ENCODE measurements at places on chromosomes 3 and 15. TPM values are rescaled to one million over a fixed set of nuclear protein-coding genes. Genes with fewer than 3 reads are reported as not detected.

HTR3E gene
- total RNA-seq, result not detected

EPB42 gene
- total RNA-seq, result not detected

MAP1A gene
- 0.68 TPM for total RNA-seq

NMNAT3 gene
- total RNA-seq, result 5.5 TPM

GRCh38 chr15:74442063-74442462 is 8.3 kb upstream of the SEMA7A start:
- no peak for DNase-seq

DNA sequence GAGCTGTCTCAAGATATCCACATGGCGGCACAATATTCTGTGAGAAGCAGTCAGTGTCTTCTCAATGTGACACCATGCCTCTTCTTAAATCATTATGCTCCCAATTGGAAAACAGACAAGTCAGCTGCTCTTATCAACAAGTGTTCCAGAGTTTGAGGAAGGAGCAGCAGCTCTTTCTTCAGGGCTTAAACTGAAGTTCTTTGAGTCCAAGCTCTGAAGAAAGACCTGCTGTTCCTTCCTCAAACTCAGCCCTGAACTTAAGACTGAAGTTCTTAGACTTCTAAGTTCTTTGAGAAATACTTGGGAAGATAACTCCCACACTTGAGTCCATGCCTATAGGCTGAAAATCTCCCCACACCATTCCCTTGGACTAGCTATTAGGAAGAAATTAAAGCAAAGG is 43.4 kb downstream of the NPTN start:
- DNase-seq, result no peak

DNA sequence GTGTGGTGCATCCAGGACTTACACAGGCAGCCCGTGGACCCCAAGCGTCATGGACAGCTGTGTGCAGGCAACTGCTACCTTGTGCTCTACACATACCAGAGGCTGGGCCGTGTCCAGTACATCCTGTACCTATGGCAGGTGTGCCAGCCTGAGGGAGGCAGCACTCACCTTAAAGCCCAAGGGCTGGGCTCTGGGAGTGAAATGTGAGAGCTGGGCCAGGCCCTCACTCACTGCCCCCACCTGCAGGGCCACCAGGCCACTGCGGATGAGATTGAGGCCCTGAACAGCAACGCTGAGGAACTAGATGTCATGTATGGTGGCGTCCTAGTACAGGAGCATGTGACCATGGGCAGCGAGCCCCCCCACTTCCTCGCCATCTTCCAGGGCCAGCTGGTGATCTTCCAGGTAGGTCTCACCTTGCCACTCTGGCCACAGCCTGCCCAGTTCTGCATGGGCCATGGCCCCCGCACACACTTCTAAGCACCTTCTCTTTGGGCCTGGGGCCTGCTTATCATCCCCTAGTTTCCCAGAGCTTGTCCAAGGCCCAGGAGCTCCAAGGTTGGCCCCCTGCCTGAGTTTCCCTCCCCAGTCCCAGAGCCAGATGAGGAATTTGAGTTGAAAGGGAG is 11.0 kb downstream of the VILL start:
- no peak for DNase-seq

- DNase-seq, result no peak
Measured at GRCh38 chr3:127475975-127476705, 114.4 kb downstream of the TPRA1 start.

DNA sequence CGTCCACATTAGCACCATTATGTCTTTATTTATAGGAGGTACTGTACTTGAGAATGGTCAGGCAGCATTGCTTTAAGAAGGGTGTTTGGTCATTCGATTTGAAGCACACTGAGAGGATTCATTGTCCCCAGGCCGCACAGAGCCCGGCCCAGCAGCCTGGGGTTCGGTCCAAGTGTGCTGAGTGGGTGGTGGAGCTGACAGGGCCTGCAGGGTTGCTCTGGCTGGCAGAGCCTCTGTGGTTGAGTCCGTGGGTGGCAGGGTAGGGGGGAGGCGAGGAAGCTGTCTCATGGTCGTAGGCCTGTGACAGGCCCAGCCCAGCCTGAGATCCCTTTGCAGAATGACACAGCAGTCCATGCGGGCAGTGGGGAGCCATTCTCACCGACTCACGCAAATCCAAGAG is 227.7 kb upstream of the TOPAZ1 start:
- DNase-seq, result no peak

DNA sequence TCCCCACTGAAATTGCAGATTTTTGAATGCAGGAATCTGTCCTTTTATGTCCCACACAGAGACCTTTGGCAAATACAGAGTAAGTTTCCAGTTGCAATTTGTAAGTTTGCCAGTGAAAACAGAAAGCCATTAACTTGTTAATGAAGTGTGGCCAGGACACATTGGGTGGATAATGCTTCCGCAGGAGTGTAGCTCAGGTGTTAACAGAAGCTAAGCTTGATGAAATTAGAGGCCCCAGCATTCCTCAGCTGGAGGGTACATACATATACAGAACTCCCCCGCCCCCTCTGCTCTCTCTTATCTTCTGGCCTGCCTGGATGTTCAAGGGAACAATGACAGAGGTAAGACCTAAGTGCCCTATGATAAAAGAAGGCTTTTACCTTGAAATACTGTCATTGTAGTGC is 8.1 kb upstream of the LRRC2 start:
- DNase-seq, result no peak

- no peak for DNase-seq
Measured at GRCh38 chr3:908839-909238, 184.0 kb upstream of the CNTN6 start.

GRCh38 chr3:194326192-194326967 is 24.7 kb downstream of the CPN2 start:
- DNase-seq, result no peak
